ENCODE measurements at places on chromosomes 7 and 10.

- no peak for DNase-seq
Observed at GRCh38 chr7:69335331-69335730, 262.9 kb upstream of the AUTS2 start.

GRCh38 chr7:148242294-148242821, 348.2 kb upstream of the C7orf33 start:
- DNase-seq, result no peak

DNA sequence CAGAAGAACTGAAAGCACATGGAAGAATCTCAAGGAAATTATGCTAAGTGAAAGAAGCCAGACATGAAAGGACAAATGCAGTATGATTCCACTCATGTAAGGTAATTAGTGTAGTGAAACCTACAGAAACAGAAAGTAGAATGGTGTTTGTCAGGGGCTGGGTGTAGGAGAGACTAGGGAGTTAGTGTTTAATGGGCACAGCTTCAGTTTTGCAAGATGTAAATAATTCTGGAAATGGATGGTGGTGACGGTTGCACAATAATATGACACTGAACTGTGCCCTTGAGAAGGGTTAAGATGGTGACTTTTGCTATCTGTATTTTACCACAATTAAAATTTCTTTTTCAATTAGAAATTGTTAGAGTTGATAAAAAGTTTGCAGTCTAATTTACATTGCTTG, 157.3 kb upstream of the ADCY1 start:
- no peak for DNase-seq

GRCh38 chr7:148773334-148773733, 74.6 kb downstream of the CUL1 start:
- no peak for DNase-seq

Data from effector memory CD4-positive, alpha-beta T cell (primary cell).